ENCODE measurements at places on chromosomes 6 and 20.

DNA sequence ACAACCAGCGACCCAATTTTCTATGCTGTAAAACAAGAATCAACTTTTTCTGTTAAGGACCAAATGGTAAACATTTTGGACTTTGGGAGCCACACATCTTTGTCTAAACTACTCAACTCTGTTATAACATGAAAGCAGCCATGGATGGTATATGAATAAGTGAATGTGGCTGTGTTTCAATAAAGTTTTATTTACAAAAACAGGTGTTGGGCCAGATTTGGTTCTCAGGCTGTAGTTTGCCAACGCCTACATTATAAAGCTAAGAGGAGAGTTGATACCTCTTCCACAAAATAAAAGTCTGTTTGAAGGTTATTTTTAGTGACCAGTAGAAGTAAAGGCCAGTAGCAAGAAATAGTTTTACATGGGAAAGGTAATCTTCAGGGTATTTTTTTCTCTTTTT is 60.4 kb upstream of the SDHAF4 start:
- no peak for DNase-seq

DNA sequence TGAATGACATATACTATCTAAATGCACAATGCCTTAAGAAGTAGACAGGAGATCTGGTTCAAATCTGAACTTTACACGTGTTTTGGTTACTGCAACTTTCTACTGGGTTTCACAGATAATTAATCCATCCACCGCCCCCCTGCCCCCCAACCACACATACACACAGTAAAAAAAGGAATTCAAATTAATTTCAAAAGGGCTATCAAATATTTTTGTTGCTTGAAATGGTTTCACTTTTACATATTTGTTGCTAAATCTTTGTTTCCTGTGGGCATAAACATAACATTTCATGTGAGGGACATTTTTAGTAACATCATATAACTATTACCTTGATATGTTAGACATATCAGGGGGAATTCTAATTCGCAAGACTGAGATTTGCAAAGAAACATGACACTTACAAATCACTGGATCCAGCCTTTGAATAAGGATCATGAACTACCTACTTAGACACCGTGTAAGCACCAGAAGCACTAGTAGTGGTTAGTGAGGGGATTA is 7.5 kb downstream of the NEDD9 start:
- DNase-seq, result no peak

DNA sequence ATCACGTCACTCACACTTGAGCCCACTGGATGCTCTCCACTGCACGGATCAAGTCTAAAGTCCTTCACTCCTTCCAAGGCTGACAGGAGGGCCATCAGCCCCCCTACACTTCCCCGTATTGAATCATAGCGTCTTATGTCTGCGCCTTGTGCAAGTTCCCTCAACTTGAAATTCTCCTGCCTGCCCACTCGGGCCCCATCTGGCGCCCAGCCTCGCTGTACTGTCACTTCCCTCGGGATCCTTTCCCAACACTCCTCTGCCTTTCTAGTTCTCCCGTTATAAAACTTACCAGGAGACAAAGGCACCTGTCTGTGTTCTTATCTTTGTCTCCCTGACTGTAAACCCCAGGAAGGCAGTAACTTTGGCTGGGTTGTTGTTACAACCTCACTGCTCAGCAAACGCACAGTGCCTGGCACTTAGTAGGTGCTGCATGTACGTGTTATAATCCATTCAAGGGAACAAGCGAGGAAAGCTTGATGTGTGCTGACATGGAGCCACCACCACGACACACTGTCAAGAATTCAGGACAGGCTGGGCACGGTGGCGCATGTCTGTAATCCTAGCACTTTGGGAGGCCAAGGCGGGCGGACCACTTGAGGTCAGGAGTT is 33.8 kb upstream of the ZFAND3 start:
- DNase-seq, result no peak

- no peak for DNase-seq
Measured at GRCh38 chr6:125950293-125950692, 6.3 kb upstream of the HINT3 start.

DNA sequence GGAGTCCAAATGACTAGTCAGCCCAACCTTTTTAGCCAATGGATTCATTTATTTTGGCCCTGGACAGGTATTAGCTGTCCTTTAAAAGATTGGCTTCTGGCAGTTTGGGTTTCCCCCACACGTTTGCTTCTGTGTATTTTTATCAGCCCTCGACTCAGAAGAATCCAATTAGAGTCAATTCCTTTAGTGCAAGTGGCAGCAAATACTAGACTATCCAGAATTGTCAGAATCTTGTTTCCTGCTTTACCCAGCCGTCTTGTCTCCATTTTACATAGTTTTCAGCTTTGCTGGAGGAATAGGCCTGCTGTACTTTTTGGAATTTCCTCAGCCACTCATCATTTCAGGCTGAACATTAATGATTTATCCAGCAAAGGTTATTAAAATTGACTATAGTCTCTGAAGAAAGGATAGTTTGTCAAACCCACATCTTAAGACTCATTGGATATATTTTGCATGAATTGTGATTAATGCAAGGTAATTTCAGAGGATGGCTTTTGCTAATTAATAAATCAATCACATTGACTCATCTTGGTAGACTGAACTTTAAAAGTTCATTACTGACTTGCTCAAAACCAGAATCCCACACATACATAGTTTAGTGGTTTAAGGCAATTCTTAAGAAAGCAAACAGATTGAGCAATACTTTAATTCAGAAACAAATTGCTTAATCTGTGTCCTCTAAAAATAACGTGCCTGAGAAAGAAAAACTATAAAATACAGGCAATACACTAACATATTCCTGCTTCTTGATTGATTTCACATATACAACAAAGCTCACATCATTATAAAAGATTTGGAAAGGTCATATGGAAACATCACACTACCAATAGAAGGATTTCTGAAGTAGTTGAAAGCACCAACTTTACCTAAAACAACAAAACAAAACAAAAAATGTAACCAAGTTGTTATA is 62.9 kb upstream of the ZNF217 start:
- no peak for DNase-seq

DNA sequence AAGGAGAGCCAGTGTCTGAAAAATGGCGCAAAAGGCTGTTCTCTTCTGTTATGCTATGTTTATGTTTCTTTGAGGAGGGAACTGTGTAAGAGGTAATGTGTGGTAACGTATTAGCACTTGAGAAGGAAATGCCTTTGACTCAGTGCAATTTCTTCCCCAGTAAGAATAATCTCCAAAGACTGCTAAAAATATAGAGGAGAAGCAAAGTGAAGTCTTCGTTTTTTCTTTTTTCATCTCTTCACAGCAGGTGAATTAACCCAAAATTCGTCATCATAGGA is 47.1 kb upstream of the IFNGR1 start:
- no peak for DNase-seq

- DNase-seq, result no peak
Measured at GRCh38 chr6:46327779-46328178, 157.0 kb upstream of the ENPP5 start.

- no peak for DNase-seq
Measured at GRCh38 chr6:29792123-29793035, 35.2 kb upstream of the HLA-G start.

DNA sequence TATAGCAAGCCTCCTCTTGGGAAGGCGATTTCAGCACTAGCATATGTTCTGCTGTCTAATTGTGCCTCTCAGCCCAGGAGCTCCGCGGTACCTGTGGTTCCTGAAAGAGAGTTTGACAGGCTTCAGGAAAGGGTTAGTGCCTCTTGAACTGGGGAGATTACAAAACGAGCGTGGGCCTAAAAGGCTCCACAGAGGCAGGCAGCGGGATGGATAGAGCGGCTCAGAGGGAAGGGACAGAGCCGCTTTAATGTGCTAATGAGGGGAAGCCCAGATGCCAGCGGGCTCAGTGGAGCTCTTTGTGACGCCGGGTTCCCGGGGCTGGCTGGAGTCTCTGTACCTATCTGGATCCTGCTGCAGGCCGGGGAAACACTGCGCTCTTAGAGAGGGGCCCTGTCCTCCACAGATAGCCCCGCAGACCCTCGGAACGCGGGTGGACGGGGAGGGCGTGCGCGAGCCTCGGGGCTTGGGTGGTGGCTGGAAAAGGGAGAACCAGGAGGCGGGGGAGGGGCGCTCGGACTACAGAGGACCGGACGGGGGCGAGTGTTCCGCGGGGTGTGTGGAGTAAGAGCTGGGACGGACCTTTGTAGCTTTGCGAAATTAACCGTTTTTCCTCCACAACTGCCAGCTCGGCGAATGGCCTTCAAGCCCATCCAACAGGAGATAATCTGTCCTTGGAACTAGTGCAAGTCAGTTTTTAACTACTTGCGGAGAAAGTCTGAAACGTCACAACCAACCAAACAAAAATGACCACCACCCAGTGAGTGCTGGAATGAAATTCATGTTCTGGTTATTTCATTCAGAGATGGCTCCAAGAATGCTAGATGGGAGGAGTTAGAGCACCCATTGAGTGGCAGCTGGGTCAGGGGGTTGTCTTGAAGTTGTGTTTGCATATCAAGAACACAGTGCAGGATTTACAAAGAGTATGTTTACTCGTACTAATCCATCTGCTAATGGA is 13.0 kb downstream of the SLC35F1 start:
- no peak for DNase-seq

- no peak for DNase-seq
Measured at GRCh38 chr20:23267909-23268308, 82.7 kb upstream of the NXT1 start.

GRCh38 chr20:7410150-7410549 is 530.1 kb downstream of the HAO1 start:
- no peak for DNase-seq

All from NCI-H1436 treated with DMSO at 0.1 percent for 48 hours (cell line).